Activated effector memory CD4-positive, alpha-beta T cell treated with anti-CD3 and anti-CD28 coated beads, Interleukin-2, amount 50 U/mL, for 16 hours (primary cell): ENCODE measurements at places on chromosomes 3 and 15.

- DNase-seq = no peak
Measured at GRCh38 chr3:11481556-11481955, 162.2 kb downstream of the VGLL4 start.

GRCh38 chr3:156353563-156353962 lies 201.4 kb downstream of the SSR3 start:
- no peak for DNase-seq

- DNase-seq = no peak
Measured at GRCh38 chr15:99211926-99212325, 37.5 kb downstream of the TTC23 start.

GRCh38 chr3:124763206-124763605 lies 33.0 kb downstream of the UMPS start:
- DNase-seq = no peak

- no peak for DNase-seq
Measured at GRCh38 chr3:94050546-94050945, 12.2 kb downstream of the DHFR2 start.

DNA sequence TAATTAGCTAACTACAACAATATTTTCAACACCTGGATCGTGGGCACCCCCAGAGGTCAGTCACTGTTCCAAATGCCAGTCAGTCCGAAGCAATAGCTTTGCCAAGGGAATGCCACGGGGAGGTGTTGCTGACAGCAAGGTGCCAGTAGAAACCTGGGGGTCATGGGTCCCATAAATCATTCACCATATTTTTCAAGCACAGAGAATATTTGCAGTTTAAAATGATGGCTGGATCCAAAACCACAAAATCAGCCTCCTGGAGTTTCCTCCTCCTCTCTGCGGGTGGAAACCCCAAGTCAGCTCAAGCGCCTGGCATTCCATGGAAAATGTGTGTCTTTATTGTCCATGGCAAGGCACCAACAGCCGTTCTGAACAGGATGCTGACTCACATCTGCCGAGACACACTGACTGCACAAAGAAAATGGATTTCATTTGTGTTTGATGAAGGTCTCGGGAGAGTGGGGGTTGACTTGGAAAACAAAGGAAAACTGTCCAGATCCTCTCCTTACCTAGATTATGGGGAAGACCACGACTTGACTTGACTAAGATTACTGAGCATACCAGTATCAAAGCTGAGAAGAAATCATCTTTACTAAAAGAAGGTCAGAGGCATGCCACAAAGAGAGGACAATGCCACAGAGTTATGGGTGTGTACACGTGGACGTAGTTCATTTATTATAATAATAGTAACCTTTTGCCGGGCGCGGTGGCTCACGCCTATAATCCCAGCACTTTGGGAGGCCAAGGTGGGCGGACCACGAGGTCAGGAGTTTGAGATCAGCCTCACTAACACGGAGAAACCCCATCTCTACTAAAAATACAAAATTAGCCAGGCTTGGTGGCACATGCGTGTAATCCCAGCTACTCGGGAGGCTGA lies 26.4 kb downstream of the ANXA2 start:
- peak; percentile 69 for DNase-seq

- DNase-seq = no peak
Measured at GRCh38 chr3:108293858-108294257, 2.5 kb upstream of the HHLA2 start.

DNA sequence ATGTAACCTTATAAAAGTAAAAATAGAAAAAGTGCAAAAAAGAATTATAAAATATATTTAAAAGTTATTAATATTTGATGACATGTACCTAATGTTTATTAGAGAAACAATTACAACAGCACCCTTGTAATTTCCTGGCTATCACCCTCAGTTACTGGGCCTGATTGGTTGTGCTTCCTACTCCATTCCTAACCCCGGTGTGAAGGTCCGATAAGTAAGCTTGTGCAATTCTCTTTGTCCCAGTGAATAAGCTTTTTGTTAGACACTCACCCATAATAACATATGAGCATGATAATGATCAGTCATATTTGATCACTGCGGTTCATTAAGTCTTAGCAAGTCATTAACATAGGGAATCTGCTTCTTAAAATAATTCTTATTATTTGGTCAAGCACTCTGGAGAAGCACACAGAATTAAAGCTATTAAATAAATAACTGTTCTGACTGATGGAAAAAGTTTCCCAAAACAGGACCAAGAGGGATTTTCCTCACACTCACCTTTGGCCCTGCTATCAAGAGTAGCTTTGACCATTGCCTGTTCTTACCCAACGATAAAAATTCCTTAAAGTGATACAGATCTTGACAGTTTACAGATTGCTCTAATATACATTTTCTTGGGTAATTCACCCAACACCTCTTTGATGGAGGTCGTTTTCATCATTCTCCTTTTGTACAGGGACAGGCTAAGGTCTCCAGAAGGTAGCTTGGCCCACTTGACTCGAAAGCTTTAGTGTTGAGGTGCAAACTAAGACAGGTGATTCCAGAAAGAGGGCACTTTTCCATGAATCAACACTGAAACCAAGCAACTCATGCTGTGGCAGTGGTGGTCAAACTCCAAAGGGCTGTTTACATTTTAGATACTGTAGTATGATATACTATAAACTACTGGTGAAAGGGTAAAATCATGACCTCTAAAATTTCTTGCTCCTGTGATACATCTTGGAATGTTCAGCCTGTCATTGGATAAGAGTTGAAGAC lies 543.0 kb upstream of the KCNMB2 start:
- no peak for DNase-seq

- DNase-seq = no peak
Measured at GRCh38 chr3:132625613-132626012, 28.5 kb downstream of the ACKR4 start.

DNA sequence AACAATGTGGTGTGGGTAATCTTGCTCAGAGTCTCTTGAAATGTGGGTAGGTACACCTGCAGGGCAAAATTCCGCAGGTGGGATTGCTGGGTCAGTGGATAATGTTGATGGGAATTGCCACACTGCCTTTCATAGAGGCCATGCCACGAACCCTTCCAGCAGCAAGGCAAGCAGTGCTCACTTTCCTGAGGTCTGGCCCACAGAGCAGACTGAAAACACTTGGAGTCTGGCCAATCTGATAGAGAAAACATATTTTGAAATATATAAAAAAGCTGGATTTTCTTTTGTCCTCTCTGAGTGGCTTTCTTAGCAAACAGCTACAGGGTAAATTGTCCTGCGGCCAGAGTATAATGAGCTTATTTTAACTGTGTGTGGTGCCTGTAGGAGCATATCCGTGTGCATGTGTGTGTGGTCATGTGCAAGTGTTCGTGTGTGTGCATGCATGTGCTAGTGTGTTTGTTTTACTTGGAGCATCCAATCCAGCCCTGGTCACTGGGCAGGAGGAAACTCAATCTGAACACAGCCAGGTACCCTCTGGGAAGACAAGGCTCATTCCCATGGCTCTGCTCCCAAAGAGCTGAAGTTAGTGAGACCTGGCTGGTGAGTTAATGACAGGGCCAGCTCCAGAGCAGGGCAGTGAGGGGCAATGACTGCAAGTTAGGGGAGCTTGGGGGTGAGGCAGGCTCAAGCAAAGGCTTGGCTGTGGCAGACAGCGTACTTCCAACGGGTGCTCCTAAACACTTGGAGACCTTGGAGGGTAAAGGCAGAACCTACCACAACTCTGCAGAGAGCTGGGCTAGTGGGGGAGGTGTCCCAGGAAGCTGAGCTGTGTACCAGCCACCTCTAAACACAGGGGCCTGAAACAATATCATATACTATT lies 91.3 kb downstream of the PLXNA1 start:
- DNase-seq = peak; percentile 48

GRCh38 chr15:67861983-67862382 lies 22.1 kb upstream of the RNU6-1 start:
- no peak for DNase-seq

- DNase-seq = peak; percentile 27
Measured at GRCh38 chr15:80579611-80580010, 115.5 kb upstream of the ABHD17C start.

DNA sequence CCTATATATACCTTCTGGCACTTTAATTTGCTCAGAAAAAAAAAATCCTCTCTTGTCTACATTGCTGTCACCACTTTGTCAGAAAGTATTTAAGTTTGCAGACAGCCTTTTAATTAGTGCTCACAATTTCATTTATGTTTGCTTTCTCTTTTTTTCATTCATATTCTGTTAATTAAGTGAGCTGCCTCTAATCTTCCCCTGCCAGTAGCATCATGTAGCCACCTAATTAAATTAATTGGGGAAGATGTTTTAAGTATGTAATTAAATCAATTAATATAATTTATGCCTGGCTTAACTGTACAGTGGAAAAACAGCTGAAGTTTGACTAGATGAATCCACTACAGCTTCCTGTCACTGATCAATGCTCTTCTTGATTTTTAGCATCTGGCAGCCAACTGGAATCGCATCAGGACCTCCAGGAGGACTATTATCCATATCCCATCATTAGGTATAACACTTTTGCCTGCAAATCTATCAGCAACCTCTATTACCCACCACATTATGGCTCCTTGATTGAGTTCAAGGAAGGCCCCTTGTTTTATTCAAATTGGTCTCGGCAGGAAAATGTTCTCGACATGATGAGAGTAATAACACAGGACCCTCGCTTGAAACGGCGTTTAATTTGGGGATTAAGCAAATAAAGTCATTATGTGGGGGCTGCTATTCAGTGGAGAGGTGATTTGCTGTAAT lies 118.5 kb downstream of the IQCH start:
- no peak for DNase-seq

- no peak for DNase-seq
Measured at GRCh38 chr3:114632757-114633424, 339.1 kb downstream of the TIGIT start.

GRCh38 chr15:98286831-98287230 lies 326.3 kb downstream of the ARRDC4 start:
- DNase-seq = no peak

GRCh38 chr3:58728723-58729122 lies 62.1 kb upstream of the FAM3D start:
- DNase-seq = no peak

DNA sequence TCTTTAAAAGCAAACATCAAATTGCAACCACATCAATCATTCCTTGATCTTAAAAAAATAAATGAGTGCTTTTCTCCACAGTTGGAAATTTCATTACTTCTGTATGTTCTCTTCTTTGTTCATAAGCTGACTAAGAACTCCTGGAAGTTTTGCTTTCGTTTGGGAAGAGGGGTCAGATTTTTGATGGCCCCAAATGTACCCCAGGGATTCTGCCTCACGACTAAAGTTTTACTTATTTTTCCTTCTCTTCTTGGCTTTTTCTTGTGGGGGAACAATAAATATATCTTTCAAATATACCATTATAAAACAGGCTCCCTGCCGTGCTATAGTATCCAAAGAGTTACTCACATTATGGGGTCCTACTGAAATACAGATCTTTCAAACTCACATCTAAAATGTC lies 215.0 kb upstream of the CDIN1 start:
- DNase-seq = no peak

- no peak for DNase-seq
Measured at GRCh38 chr3:44070841-44071546, 170.7 kb upstream of the TOPAZ1 start.

- no peak for DNase-seq
Measured at GRCh38 chr3:61530355-61530754, 31.0 kb upstream of the PTPRG start.
